ENCODE measurements at places on chromosomes 4 and X. TPM values are rescaled to one million over a fixed set of nuclear protein-coding genes. Genes with fewer than 3 reads are reported as not detected.

Gene PAGE1
- total RNA-seq = not detected

Gene VEGFC
- total RNA-seq = 14.3 TPM

Gene CORIN
- total RNA-seq = 2.6 TPM

Gene AIMP1
- 47.1 TPM for total RNA-seq

Gene MSANTD1
- total RNA-seq = 0.91 TPM

Gene SLC2A9
- total RNA-seq = 47.6 TPM

Gene PABPC1L2B
- not detected for total RNA-seq

Gene FAM236B
- not detected for total RNA-seq

Gene XAGE2
- total RNA-seq = not detected

Gene OPRPN
- total RNA-seq = not detected

Gene DKK2
- 0.22 TPM for total RNA-seq
